ENCODE measurements at places on chromosomes 6 and 20.

GRCh38 chr20:5364136-5364821 is 47.5 kb upstream of the PROKR2 start:
- no peak for DNase-seq

GRCh38 chr20:23021951-23022350 is 13.2 kb upstream of the SSTR4 start:
- no peak for DNase-seq

- DNase-seq: no peak
Observed at GRCh38 chr6:45712786-45713185, 302.9 kb downstream of the CLIC5 start.

DNA sequence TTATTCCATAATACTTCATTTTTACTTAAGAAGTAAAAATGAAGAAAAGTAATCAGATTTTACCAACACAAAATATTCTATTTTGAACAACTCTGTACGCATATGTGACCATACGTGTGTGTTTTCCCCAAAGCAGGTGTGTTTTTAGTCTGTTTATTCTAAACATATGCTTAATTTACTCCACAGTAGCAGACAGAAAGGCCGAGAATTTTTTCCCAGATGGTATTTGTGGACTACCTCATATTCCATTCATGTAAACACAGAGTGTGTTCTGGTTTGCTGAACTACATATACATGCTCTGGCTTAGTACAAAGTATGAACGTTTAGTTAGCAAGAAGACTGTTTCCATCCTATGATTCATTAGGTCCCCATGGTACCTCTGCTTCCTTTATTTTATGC is 233.3 kb upstream of the RUNX2 start:
- DNase-seq: no peak

GRCh38 chr20:21503345-21503744 is 10.5 kb downstream of the NKX2-2 start:
- no peak for DNase-seq

DNA sequence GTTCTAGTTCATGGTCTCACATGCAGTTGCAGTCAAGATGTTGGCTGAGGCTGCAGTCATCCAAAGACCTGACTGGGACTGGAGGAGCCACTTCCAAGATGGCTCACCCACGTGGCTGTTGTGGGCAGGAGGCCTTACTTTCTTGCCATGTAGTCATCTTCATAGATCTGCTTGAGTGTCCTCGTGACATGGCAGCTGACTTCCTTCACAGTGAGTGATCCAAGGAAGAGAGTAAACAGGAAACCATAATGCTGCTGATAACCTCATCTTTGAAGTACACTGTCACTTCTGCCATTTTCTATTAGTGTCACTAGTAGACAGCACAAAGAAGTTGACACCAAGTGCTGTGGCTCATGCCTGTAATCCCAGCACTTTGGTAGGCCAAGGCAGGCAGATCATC is 40.1 kb upstream of the AKIRIN2 start:
- no peak for DNase-seq

DNA sequence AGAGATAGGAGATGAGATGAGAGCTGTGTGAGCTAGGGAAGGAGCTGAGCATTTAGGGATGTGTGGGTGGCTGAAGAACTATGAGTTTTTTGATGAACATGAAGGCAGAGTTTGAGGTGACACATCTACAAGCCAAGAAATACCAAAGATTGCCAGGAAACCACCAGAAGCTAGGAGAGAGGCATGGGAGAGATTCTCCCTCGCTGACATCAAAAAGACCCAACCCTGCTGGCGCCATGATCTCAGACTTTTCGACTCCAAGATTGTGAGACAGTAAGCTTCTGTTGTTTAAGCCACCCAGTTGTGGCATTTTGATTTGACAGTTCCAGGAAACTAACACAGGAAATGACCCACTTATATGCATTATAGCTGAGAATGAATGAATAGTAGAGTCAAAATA is 790.9 kb downstream of the TFAP2A start:
- no peak for DNase-seq

GRCh38 chr6:25324066-25324762 is 45.0 kb downstream of the CARMIL1 start:
- DNase-seq: no peak

DNA sequence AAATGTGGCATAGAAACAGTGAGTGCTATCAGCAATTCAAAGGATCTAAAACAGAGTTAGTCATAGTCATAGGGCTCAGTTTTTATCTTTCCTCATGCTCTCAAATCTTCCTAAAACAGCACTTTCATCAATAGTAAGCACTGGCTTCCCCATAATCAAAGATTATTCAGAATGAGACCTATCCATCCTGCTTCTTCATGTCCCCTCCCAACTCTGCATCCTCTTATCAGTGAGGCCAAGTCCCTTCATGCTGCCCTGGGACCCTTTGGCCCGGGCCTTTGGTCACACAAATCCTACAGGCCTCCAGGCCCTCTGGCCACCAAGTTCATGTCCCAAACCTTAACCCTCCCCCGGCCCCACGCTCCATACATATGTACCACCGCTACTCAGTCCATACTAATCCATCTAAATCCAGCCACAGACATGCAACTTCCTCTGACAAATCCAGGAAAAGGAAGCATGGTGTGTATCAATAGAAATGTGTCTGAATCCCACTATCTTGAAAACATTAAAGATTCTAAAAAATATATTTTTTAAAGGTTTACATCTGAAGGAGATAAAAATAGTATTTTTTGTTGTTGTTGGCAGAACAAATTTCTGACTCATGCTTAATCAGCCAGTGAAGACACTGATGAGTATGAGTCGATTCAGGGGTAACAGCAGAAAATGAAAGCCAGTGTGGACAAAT is 143.5 kb downstream of the PDE7B start:
- DNase-seq: no peak

DNA sequence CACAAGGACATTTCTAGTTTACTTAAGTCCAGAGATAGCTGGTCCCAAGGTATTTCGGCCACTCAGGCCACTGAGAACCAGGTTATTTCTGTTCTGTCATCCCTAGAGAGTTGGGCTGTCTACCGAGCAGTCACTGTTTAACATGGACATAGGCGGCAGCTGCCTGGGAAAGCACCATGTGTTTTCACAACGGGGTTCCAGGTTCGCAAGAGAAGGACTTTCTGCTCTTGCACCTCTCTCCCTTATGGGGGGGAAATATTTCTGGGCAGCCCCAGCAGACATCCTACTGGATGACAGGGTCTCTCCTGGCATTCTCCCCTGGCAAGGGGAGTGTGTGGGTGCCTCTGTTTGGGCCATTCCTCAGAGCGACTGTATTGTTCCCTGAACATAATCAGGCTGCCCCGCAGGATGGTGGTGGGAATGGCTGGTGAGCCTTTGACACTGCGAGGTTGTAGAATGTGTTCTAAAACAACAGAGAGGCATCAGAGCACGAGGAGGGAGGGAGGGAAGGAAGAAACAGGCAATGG is 64.4 kb upstream of the DUSP22 start:
- no peak for DNase-seq

Data from activated naive CD4-positive, alpha-beta T cell (primary cell).